Hepatocyte (in vitro differentiated cells): ENCODE measurements at places on chromosomes 1 and 21. TPM values are rescaled to one million over a fixed set of nuclear protein-coding genes. Genes with fewer than 3 reads are reported as not detected.
A peak's percentile ranks its signal among the peaks of the same experiment; 100 is the strongest.

DNA sequence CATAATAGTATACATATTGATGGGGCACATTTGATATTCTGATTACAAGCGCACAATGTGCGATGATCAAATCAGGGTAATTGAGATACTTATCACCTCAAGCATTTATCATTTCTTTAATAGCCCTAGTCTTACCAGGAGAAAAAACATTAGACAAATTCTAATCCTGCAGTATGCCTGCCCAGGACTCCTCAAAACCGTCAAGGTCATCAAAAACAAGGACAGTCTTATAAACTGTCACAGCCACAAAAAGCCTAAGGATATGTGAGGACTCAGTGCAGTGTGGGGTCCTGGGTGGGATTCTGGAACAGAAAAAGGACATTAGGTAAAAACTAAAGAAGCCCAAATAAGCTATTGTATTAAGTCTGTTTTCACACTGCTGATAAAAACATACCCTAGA is 19.1 kb downstream of the CAPN9 start:
- no peak overlapping the region for H3K27ac ChIP-seq
- DNase-seq, result no peak
- H3K36me3 ChIP-seq, result no peaks in the 10 kb centered on the region
- peaks cover 5% of the 10 kb centered on the region for H3K4me1 ChIP-seq
- no peak overlapping the region for H3K4me3 ChIP-seq
- H3K27me3 ChIP-seq, result no peaks in the 10 kb centered on the region

GRCh38 chr21:31191553-31191952 is 152.5 kb downstream of the TIAM1 start:
- no peaks in the 10 kb centered on the region for H3K36me3 ChIP-seq
- no peak overlapping the region for H3K27ac ChIP-seq
- DNase-seq, result no peak
- no peak overlapping the region for H3K4me3 ChIP-seq

DNA sequence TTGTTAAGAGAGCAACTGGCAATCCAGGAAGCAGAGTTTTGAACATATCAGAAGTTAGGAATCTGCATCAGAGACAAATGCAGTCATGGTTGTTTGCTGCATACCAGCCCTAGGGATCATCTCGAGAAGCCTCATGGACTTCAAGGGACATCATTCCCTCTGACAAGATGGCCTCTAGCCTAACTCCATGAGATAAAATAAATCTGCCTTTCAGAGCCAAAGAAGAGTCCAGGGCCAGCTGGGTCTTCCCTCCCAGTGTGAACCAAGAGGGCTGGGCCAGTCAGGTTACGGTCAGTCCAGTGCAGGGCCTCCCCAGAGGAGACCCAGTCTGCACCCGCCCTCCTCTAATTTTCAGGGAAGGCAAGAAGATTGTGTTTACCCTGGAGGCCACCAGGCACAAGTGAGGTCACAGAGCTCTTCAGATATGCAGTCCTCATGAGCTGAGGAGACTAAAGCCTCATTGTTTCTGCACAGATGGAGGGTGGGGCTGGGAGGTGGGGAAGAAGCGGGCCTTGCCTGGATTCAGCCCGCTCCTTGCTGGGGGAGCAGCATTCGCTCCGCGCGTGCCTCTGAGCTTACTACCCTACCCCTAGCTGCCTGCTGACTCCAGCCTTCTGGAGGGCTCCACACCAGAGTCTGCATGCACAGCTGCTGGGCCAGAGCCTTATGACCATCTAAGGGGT is 52.8 kb downstream of the CAPN2 start:
- no peaks in the 10 kb centered on the region for H3K27me3 ChIP-seq
- H3K4me1 ChIP-seq, result peaks cover 19% of the 10 kb centered on the region
- no peaks in the 10 kb centered on the region for H3K36me3 ChIP-seq
- H3K4me3 ChIP-seq, result no peak overlapping the region
- peak overlapping the region; percentile 92 for H3K27ac ChIP-seq

DNA sequence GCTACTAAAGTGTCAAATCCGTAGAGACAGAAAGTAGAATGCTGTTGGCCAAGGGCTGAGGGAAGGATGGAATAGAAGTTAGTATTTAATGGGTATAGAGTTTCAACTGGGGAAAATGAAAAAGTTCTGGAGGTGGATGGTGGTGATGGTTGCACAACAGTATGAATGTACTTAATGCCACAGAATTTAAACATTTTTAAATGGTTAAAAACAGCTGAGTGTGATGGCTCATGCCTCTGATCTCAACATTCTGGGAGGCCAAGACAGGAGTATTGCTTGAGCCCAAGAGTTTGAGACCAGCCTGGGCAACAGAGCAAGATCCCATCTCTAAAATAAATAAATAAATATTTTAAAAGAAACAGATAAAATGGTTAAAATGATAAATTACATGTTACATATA is 44.5 kb downstream of the PIK3R3 start:
- H3K4me3 ChIP-seq, result no peak overlapping the region
- no peaks in the 10 kb centered on the region for H3K27me3 ChIP-seq
- no peak for DNase-seq
- H3K4me1 ChIP-seq, result no peaks in the 10 kb centered on the region
- no peaks in the 10 kb centered on the region for H3K36me3 ChIP-seq
- no peak overlapping the region for H3K27ac ChIP-seq

- peak overlapping the region; percentile 42 for H3K27ac ChIP-seq
- H3K4me3 ChIP-seq, result peak overlapping the region; percentile 71
- peaks cover 49% of the 10 kb centered on the region for H3K27me3 ChIP-seq
These were observed 1.1 kb downstream of the SERTAD4 start for GRCh38 chr1:210233495-210234328.

DNA sequence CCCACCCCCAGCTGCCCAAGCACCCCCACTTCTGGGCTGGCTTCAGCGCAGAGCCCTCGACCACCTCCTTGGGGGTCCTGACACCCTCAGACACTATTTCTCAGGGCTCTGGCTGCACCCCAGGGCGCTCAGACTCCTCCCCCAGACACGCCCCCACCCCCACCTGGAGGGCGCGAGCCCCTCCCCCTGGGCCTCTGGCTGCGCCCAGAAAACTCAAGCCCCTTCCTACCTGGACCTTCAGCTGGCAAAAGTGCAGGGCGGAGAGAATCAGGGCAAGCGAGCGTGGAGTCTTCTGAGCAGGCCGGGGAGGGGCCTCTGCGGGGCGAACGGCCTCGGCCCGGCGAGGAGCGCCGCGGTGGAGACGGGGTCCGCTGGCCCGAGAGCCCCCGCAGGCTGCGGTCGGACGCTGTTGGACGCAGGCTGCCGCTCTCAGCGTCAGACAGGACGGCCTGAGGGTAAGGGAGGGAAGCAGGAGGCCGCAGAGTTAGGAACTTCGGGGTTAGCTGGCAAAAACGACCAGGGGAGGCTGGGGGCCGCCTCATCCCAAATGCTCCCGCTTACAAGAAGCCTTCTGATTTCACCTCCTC is 17.4 kb upstream of the NBPF1 start:
- peaks cover 6% of the 10 kb centered on the region for H3K36me3 ChIP-seq
- no peaks in the 10 kb centered on the region for H3K4me1 ChIP-seq
- H3K4me3 ChIP-seq, result no peak overlapping the region
- H3K27me3 ChIP-seq, result no peaks in the 10 kb centered on the region
- DNase-seq, result no peak
- H3K27ac ChIP-seq, result no peak overlapping the region

DNA sequence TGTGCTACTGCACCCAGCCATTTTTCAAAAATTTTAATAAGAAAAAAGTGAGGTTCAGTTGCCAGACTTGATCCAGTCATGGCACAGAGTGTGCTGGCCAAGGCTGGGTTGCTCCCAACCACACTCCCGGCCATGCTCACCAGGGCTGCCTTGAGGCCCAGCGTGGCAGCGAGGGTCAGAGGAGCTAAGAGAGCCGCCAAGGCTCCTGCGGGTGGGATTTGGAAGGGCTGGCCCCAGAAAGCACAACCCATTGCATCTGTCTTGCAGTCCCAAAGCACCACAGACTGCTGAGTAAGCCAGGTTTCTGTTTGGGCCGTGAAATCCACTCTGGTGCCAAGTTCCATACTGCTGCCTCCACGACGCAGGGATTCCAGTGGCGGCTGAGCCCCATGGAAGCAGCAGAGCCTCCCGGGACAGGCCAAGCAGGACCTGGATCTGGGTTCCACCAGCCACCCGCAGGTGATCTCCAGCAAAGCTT is 22.6 kb downstream of the ZBTB17 start:
- no peak for DNase-seq
- H3K4me3 ChIP-seq, result no peak overlapping the region
- no peaks in the 10 kb centered on the region for H3K36me3 ChIP-seq
- H3K27me3 ChIP-seq, result no peaks in the 10 kb centered on the region
- peaks cover 29% of the 10 kb centered on the region for H3K4me1 ChIP-seq

DNA sequence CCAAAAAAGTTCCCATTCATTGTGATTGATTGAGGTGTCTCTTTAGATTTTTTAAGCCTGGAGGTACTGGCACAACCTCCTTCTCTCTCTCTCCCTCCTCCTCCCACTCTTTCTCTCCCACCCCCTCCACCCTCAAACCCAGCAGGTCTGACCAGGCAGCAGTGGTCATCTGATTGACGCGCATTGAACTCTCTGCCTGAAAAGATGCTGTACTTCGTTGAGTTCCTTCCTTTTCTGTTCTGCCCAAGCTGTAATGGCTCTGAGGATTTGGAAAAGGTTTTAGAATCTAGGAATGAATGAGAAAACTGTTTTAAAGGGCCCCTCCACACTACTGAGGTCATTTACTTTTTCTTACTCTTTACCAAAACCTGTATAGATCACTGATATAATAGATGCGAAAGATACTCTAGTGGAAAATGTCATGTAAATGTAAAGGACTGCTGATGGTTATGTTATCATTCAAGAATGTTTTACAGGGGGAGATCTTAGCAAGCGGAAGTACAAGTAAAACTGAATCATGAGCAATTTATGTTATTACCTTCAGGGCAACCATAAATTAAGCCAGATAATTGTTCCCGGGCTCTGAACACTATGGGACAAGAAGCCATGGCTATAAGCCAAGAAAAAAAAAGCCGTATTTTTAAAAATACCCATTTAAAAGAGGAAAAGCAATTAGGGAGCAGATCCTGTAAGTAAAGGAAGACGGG is 25.2 kb upstream of the DYRK1A start:
- no peaks in the 10 kb centered on the region for H3K27me3 ChIP-seq
- no peaks in the 10 kb centered on the region for H3K36me3 ChIP-seq
- no peak overlapping the region for H3K4me3 ChIP-seq
- no peak for DNase-seq

- H3K27ac ChIP-seq, result peak overlapping the region; percentile 93
- H3K36me3 ChIP-seq, result no peaks in the 10 kb centered on the region
- peak overlapping the region; percentile 17 for H3K4me3 ChIP-seq
These were observed 661 bp upstream of the OSCP1 start for GRCh38 chr1:36450919-36451305.

DNA sequence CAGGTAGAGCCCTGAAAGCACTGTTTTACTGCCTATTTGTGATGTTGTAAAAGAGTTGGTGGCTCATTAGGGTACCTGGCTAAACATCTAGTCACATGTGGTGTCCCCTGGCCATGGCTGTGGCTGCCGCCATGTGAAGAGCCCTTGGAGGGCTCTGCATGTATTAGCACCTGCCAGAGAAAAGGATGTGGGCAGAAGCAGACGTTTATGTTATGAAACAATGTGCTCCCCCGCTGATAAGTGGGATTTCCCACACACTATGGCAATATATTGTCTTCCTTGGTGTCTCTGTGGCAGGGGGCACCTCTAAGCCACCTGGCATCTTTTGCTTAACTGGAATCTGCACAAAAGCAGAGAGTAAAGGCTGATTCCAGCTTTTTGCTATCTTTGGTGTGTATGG is 9.6 kb downstream of the TENT5C start:
- H3K36me3 ChIP-seq, result no peaks in the 10 kb centered on the region
- H3K4me1 ChIP-seq, result peaks cover 18% of the 10 kb centered on the region
- DNase-seq, result no peak
- H3K27me3 ChIP-seq, result no peaks in the 10 kb centered on the region

- H3K36me3 ChIP-seq, result no peaks in the 10 kb centered on the region
- no peak overlapping the region for H3K4me3 ChIP-seq
- H3K4me1 ChIP-seq, result peaks cover 9% of the 10 kb centered on the region
- no peaks in the 10 kb centered on the region for H3K27me3 ChIP-seq
- no peak for DNase-seq
These were observed 166.9 kb downstream of the TNFSF18 start for GRCh38 chr1:172883844-172884243.

DNA sequence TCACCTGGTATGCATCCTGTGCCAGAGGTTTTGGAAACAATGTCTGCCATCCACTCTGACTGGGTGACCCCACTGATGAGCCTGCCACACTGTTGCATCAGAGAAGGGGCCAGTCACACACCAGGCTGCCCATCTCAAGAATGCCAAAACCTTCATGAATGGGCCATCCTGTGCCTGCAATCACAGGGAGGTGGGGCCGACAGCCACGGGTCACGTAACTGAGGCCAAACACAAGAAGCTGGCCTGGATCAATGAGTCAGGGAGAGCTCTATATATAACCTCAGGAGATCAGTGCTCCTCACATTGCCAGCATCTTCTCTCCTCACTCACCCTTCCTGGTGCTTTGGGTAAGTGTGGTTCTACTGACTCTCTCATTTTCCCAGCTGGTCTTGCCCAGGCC is at the start of gene LORICRIN:
Gene LORICRIN (plus strand): TSS at position 301 of the 400 bp plus-strand sequence. CDS start 1,263 bp downstream, outside the sequence.
- H3K27ac ChIP-seq, result no peak within 1 kb of the TSS
- no peaks in the 10 kb centered on the region for H3K36me3 ChIP-seq
- no peak within 1 kb of the TSS for H3K4me3 ChIP-seq
- no peaks in the 10 kb centered on the region for H3K4me1 ChIP-seq
- DNase-seq, result no peak

GRCh38 chr1:153733970-153734369 is 6.1 kb downstream of the INTS3 start:
- H3K4me3 ChIP-seq, result no peak overlapping the region
- no peak for DNase-seq
- no peaks in the 10 kb centered on the region for H3K36me3 ChIP-seq
- H3K27me3 ChIP-seq, result no peaks in the 10 kb centered on the region

DNA sequence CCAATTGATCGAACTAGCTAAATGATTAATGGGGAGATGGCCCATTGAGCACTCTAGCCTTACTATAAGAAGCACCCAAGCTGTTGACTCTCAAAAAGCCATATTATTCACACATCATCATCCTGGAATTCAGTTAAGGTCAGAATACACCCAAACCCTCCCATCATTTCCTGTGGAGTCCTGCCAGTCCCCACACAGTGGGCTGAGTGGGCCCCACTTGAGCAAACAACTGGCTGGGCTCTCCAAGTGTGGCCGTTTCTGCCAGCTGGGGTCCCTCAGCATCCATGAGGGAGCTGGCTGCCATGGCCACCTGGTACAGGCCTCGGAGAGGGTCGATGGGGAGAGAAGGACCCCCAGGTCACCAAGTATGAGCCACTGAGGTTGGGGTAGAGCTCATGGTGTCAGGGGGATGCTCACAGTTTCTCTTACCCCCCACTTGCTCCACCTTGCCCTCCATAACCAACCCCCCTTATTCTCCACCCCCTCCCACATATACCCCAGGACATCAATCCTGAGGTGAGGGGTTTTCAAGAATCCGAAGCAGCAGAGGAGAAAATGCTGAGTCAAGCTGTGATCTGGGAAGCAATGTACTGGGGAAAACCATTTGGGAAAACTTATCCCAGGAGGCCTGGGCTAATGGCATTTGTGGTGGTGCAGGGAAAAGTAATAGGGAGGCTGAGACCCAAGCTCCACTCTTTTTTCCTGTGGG is 60.3 kb downstream of the UBE2T start:
- H3K4me3 ChIP-seq, result no peak overlapping the region
- DNase-seq, result no peak
- no peaks in the 10 kb centered on the region for H3K36me3 ChIP-seq

GRCh38 chr21:31156169-31156568 is 117.9 kb upstream of the KRTAP19-8 start:
- H3K27ac ChIP-seq, result no peak overlapping the region
- no peak for DNase-seq
- H3K4me3 ChIP-seq, result no peak overlapping the region
- H3K4me1 ChIP-seq, result no peaks in the 10 kb centered on the region
- no peaks in the 10 kb centered on the region for H3K36me3 ChIP-seq
- H3K27me3 ChIP-seq, result no peaks in the 10 kb centered on the region

Gene C1QC
- total RNA-seq, result 4.1 and 6.6 TPM in 2 replicates

Gene MTARC1
- total RNA-seq, result 19.9 and 24.0 TPM in 2 replicates

Gene USH2A
- 0.07 and 0.20 TPM in 2 replicates for total RNA-seq

Gene BGLAP
- total RNA-seq, result 0.17 and 0.60 TPM in 2 replicates

Gene S100A16
- total RNA-seq, result 103 and 129 TPM in 2 replicates

Gene ATP1A1
- 559 and 564 TPM in 2 replicates for total RNA-seq

Gene KRTAP19-8
- not detected in 2 replicates for total RNA-seq

Gene DCLRE1B
- 6.0 and 6.6 TPM in 2 replicates for total RNA-seq

Gene ADCY10
- 0.93 and 1.4 TPM in 2 replicates for total RNA-seq
